ENCODE measurements at places on chromosomes 7 and 10.
A peak's percentile ranks its signal among the peaks of the same experiment; 100 is the strongest.

DNA sequence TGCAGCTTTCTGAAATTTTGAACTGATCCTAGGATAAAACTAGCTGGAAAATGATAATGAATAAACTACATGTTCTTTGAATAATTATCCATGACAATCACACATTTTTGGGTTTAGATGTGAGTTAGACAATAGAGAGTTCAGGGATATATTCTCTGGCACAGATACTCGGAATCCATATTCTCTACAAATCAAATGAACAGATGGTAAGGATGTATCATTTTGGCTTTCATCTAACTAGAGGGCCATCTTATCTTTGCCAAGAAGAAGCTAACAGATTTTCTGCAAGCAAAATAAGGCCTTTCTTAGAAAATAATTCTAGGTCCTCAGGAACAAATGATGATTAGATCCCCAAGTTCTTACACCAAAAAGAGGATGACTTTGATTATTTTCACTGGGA, 355.9 kb upstream of the C7orf33 start:
- no peak for DNase-seq

DNA sequence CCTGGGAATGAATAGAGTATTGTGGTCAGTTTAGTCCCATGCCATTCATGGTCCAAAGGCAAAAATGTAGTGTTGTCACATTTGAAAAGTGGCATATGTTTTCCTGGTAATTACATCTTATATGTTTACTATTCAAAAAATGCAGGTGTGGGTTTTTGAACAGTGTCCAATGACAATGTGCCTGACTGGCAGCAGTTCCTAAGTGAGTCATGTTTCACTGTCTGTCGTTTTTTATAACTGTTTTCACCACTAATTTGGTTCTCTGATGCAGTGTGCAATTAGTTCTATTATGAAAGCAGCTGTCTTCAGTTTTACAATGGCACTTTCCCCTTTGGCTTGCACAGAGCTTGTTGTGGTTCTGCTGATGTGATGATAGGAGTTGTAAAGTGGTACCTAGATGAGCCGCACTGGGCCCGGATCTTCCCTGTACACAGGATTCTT, 162.3 kb downstream of the SEM1 start:
- peak; percentile 97 for DNase-seq

DNA sequence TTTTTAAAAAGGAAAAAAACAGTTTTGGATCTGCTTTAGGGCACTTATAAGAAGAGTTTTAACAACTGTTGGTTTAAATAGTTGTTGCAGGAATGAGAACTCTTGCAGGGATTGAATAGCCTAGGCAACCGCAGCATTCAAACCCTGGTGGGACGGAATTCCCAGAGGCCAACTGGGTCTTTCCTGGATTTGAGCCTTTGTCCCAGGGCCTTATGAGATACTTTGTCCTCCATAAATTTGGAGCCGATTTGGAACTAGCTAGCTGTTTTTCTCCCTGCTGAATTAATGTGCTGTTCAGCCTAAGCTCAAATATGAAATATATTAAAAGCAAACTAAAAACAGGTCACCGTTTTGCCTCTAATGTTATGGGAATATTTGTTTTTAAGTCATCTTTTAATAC, 109.6 kb downstream of the LRMDA start:
- no peak for DNase-seq

DNA sequence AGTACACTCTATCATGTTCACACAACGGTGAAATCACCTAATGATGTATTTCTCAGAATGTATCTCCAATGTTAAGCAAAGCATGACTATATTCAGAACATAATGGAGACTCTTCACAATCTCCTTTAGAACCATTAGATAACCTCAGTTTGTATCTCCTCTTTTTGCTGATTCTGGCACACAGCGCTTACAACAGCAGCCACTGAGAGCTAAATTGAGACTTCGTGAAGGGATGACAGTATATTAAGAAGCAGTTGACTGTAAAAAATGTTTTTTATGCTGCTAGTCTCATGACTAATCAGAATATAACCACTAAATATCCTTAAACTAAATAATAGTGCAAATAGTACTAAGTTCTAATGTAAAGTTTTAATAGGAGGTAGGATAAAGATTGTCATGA, 46.9 kb downstream of the KMT2E start:
- no peak for DNase-seq

DNA sequence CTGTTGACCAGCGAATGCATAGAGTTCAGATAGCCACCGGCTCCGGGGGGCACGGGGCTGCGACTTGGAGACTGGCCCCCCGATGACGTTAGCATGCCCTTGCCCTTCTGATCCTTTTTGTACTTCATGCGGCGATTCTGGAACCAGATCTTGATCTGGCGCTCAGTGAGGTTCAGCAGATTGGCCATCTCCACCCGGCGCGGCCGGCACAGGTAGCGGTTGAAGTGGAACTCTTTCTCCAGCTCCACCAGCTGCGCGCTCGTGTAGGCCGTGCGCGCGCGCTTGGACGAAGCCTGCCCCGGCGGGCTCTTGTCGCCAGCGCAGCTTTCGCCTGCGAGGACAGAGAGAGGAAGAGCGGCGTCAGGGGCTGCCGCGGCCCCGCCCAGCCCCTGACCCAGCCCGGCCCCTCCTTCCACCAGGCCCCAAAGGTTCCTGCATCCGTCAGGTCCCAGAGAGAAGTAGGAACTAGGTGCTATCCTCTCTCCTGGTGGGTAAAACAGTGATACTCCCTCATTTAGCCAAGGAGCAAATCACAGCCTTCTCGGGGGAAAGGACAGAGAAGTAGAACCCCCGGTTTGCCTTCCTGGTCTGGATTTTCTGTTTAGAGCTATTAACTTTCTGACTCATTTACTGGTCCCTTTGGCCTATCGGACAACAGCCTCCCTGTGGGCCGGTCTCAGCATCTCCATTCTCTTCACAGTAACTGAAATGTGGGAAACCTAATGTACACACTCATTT, 6.1 kb upstream of the HOXA2 start:
- no peak for DNase-seq

DNA sequence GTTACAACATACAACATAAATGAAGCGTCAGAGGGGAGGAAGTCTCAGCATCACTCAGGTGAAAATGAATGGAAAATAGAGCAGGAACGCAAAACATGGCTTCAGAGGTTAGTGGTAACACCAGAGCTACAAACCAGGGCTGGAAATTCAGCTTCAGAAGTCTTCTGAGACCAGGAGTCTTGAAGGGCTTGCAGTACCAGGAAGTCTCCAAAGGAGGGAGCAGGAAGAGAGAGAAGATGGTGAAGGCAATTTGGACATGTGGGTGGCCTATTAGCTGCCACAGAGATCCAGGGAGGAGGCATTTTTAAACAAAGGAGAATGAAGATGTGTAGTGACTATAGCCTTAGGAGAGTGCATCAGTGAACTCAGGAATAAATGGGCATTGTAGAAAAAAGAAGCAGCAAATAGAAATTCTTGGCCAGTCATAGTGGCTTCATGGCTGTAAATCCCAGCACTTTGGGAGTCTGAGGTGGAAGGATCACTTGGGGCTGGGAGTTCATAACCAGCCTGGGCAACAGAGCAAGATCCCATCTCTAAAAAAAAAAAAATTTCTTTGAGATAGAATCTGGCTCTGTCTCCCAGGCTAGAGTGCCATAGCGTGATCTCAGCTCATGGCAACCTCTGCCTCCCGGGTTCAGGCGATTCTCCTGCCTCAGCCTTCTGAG, 9.3 kb upstream of the TET1 start:
- peak; percentile 4 for DNase-seq

DNA sequence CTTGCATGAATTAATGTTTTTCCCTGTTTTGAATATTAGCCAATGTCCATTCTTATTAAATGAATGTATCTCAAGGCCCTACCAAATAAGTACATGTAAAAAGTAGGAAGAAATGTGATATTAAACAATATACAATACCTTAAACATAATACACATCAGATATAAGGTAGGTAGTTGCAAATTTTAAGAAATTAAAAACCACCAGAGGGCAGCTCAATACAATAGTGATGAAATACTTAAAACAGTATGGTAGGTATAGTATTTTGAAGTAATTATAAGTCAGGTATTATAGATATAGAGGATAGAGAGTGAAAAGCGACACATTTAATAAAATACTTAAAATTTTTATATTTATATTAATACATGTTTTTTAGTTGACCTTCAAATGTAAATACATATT, 43.6 kb upstream of the CDK14 start:
- no peak for DNase-seq

GRCh38 chr7:129134356-129134987, 10.0 kb upstream of the TSPAN33 start:
- DNase-seq, result no peak

DNA sequence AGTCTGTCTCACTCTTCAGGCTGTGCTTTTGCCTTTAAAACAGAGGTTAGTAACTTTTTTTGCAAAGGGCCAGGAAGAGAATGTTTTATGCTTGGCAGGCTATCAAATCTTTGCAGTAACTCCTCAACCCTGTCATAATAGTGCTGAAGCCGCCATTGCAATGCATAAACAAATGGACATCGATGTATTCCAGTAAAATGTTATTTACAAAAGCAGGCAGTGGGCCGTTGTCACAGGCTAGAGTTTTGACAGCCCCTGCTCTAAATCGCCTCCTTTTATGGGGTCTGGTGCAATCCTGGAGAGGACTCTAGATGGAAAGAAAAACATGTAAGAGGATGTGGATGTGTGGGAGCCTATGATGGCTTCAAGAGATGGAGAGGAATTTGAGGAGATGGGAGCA, 568.3 kb downstream of the TYW1 start:
- no peak for DNase-seq

DNA sequence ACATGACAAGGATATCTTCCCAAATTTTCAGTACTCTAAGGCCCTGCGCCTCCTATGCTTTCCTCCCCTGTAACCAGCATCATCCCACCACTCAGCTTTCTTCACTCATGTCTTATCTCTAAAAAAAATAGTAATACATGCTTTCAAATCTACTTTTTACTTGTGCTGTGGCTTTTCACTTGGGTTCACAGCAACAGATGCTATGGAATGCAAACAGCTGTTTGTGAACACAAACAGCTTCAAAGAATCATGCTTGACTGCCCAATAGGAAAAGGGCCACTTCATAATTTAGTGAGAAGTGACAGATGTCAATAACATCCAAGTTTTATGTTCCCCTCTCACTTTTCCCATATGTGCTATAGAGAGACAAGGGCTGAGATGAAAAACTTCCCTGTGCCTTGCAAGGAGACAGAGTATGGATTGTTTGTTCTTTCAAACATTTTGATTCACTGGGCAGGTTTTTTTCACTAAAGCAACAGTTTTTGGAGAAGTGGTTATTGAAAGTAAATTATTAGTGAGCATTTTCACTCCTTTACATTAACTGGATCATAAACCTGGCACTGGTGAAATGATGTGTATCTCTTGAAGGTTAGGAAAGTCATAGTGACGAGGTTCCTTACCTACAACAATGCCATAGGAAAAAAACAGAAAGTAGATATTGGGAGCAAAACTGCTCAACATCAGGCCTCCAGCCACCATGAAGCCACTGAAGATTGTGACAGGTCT, 37.3 kb downstream of the SLC16A9 start:
- no peak for DNase-seq

DNA sequence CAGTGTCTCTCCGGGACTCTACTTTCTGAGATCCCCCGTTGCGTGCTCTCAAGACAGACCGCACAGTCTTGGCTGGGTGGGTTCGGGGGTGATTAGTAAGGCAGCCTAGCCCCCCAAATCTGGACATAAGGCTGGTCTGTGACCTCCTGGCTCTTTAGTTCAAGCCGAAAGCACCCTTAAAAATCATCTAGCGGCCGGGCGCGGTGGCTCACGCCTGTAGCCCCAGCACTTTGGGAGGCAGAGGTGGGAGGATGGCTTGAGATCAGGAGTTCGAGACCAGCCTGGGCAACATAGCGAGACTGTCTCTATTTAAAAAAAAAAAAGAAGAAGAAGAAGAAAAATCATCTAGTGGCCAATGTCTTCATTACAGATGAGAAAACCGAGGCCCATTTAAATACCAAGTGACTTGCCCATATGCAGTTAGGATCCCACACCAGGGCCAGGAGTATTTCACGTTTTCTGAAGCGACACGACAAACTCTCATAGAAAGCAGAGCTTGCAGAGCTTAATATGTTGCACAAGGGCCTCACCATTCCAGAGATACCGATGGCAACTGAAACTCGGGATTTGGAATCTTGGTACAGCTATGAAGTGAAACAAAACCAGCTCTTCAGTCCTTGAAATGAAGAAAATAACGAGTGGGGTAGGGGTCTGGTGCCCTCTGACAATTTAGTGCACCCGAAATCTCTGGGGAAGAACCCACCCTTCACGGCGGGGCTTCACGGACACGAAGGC, 703 bp upstream of the HILPDA start:
- no peak for DNase-seq

DNA sequence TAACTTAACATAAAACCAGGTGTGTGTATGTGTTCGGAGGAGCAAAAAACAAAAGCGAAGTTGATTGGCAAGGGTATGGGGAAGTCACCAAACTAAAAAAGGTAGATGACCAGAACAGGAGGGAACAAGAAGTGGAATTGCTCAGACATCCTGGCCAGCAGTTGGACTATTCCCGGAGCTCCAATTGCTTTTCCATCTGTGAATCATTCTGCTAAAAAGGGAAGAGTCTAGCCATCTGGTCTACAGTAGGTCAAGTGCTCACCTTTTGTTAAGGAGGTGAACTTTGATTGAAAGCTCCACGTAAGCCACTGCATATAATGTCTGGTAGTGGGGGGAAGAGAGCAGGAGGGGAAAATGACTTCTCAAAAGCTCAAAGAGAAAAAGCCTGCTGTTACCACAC, 50.0 kb upstream of the BET1 start:
- no peak for DNase-seq

DNA sequence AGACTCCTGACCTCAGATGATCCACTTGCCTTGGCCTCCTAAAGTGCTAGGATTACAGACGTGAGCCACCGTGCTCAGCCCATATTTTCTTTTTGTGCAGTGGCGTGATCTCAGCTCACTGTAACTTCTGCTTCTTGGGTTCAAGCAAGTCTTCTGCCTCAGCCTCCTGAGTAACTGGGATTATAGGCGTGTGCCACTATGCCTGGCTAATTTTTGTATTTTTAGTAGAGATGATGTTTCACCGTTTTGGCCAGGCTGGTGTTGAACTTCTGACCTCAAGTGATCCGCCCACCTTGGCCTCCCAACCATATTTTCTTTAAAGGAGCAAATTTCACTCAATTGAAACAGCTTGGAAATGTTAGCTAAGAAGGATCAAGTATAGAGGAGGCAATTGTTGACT, 16.5 kb downstream of the GBF1 start:
- DNase-seq, result no peak

DNA sequence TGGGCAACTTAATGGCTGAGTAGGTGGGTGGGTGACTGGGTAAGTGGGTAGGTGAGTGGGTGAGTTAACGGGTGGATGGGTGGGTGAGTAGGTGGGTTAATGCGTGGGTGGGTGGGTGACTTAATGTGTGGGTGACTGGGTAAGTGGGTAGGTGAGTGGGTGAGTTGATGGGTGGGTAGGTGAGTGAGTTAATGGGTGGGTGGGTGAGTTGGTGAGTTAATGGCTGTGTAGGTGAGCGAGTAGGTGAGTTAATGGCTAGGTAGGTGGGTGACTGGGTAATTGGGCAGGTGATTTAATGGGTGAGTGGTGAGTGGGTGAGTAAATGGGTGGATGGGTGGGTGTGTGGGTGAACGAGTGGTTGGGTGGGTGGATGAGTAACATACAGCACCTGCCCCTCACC, 243.0 kb upstream of the MGMT start:
- no peak for DNase-seq

- DNase-seq, result no peak
Measured at GRCh38 chr10:75399461-75400162, 2.0 kb downstream of the ZNF503 start.

Measured in NCI-H1930 (cell line).